RCC 7860 (cell line): ENCODE measurements at places on chromosomes 6 and 20.
A peak's percentile ranks its signal among the peaks of the same experiment; 100 is the strongest.

GRCh38 chr20:23258747-23259121 lies 91.9 kb upstream of the NXT1 start:
- no peak for DNase-seq

DNA sequence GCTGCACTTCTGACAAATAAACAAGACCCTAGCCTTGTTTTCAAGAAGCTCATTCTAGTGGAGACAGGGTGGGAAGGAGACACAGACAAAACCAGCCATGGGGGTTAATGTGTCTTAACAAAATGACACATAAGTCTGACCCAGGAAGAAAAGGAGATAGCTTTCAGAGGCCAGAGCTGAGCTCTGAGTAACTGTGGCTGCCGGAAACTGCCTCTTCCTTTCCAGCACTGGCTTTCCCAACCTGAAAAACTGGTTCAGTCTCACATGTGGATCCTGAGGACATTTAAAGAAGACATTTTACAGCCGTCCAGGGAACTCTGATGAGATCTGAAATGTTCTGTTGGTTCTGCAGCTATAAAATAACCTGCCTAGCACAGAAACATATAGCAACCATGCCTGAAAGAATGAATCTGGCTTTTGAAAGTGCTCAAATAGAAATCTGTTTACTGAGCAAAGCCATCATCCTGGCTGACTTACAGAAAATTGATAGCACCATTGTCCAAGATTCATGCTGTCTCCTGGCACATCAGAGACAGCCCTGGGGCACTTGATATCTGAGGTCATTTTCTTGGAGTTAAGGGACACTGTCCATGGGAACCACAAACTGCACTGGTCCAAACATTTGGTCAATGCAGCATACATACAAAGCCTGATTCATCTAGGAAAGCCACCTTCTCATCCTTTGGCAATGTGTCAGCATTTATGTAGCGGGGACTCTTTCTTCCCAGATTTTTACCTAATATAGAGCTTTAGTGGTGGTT lies 83.2 kb upstream of the PAX1 start:
- DNase-seq: no peak

DNA sequence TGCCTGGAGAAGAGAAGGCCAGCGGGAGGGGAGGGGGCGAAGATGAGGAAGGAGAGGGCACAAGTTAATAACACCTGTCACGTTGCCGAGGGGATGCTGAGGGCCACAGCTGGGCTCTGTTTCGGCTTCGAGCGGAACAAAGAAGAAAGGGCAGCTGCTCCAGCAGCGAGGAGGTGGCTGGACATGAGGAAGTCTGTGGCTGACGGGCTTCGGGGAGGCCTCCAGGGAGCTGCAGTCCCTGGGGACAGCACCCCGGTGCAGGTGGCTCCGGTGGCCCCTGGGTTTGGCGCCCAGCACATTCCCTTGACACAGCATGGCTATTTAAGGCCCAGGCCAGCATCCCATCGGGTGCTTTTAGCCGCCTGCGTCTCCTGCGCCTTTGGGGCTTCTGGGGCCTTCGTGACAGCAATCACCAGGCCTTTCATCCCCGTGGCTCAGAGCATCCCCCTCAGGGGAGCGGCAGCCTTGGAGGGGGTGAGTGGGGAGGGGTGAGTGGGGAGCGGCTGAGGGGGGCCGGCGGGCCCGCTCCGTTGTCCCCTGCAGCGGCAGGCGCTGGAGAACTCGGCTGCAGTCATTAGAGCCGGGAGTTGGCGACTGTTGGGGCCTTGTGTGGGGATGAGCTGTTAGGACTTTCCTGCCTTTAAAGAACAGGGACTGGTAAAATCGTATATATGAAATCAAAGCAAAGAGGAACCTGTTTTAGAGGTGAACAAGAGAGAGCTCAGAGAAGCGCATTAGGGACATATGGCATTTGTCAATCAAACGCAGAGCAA lies 99.0 kb downstream of the TMEM242 start:
- no peak for DNase-seq

GRCh38 chr6:132900849-132901248 lies 86.5 kb downstream of the RPS12 start:
- DNase-seq: no peak

- DNase-seq: no peak
Observed at GRCh38 chr20:695165-695866, 19.7 kb upstream of the SCRT2 start.

DNA sequence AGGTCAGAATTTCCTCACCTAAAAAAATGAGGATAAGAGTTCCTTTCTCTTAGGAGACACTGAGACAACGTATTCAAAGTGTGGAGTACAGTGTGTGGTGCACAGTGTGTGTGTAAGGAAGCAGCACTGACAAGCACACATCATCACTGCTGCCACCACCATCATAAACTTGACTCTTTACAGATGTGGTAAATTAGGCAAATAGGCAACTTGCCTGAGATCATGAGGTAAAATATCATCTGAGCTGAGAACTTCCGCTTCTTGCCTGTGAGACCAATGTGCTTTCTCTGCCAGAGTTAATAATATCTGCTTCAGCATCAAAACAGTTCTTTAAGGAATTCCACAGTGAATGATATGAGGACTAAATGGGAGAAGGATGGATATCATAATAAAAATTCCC lies 52.7 kb downstream of the LYRM4 start:
- DNase-seq: no peak

DNA sequence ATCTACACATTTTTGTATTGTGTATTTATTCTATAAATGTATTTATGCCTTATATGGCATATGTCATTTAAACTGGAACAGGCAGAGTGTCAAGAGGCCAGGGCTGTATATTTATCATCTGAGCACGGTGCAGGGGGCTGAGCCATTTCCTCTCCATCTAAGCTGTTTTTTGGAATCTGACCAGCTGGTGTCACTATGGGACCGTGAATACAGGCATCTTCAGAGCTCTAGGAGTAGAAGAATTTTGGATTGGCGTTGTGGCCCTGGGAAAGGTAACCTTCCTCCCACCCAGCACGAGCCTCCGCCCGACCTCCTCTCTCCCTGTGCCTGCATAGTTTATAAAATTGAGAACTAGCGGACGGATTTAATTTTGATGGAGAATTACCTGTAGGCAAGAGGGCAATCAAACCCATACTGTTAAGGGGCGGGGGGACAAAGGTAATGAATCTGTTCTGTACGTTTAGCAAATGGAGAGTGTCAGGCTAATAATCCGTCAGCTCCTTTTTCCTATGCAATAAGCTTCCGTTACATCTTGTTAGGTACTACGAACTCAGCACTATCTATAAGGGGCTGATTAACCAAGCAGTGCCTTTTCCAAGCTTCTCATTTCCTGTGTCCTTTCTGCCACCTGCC lies 29.0 kb upstream of the EEF1E1 start:
- DNase-seq: no peak

- DNase-seq: peak; percentile 44
Observed at GRCh38 chr6:137699031-137699683, 167.9 kb upstream of the TNFAIP3 start.

GRCh38 chr6:168053957-168054471 lies 25.0 kb downstream of the FRMD1 start:
- no peak for DNase-seq

GRCh38 chr6:33748841-33749240 lies 2.1 kb upstream of the IP6K3 start:
- no peak for DNase-seq

- DNase-seq: no peak
Observed at GRCh38 chr6:78484198-78485064, 382.9 kb upstream of the IRAK1BP1 start.
